ENCODE measurements at places on chromosomes 2 and 18. TPM values are rescaled to one million over a fixed set of nuclear protein-coding genes. Genes with fewer than 3 reads are reported as not detected.

DNA sequence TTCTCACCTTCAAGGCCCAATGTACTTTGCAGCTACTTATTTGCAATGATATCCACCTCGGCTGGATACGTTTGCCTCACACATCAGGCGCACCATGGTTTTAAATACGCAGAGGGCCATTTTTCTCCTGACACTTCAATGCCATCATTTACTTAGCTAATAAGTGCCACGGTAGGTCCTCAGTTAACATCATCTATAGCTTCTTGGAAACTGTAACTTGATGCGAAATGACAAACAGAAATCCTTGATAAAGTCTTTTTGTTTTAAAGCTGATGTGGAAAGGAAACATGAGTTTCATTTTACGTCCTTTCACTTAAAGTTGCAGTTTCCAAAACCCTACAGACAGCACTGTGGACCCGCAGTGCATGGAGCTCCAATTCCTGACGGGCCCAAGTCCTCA lies 37.1 kb downstream of the ZNF516 start:
- H3K27me3 ChIP-seq, result no peaks in the 10 kb centered on the region
- DNase-seq, result peak; percentile 0
- no peaks in the 10 kb centered on the region for H3K36me3 ChIP-seq
- no peak overlapping the region for H3K4me3 ChIP-seq
- H3K4me1 ChIP-seq, result peaks cover 42% of the 10 kb centered on the region

DNA sequence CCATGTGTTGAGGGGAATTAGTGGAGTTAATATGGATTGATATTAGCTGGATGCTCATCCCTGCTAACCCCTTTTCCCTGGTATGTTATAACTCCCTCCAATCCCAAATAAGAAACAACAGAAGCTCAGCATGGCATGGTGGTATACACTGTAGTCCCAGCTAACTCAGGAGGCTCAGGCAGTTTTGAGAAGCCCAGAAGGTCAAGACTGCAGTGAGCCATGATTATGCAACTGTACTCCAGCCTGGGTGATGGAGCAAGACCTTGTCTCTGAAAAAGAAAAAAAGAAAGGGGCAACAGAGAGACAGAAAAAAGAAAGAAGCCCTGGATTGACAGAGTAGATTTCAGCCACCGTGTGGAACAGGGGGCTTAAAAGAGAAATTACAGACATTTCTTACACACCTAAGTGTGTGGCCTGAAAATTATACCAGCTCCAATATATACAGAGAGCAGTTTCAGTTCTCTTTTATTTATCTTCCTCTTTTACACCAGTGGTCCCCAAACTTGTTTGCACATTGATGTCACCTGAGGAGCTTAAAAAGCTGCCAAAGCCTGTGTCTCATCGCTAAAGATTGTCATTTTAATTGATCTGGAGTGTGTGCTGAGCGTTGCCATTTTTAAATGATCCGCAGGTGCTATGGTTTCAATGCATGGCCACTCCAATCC lies 203.6 kb downstream of the UBE2E3 start:
- DNase-seq, result no peak
- H3K27me3 ChIP-seq, result no peaks in the 10 kb centered on the region
- H3K36me3 ChIP-seq, result no peaks in the 10 kb centered on the region
- peak overlapping the region; percentile 26 for H3K27ac ChIP-seq
- no peak overlapping the region for H3K4me3 ChIP-seq

DNA sequence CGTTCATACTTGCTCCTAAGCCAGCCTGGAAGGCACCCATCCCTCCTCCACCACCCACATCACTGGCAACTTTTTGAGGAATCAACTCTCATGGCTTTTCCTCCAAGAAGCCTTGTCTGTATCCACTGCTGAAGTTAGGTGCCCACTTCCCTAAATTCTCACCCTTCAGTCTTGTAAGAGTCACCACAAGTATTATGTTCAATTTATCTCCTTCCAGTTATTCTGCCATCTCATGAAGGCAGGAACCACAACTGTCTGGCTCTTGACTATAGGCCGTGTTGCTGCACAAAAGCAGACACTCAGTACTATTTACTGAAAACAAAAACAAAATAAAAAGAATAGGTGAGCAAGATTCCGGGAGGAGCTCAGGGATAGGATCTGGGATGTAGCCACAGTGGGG lies 234.8 kb downstream of the CYRIA start:
- no peaks in the 10 kb centered on the region for H3K36me3 ChIP-seq
- no peak overlapping the region for H3K4me3 ChIP-seq

The SERPINB12 gene
- total RNA-seq, result not detected

The APOB gene
- 1.2 TPM for total RNA-seq

DNA sequence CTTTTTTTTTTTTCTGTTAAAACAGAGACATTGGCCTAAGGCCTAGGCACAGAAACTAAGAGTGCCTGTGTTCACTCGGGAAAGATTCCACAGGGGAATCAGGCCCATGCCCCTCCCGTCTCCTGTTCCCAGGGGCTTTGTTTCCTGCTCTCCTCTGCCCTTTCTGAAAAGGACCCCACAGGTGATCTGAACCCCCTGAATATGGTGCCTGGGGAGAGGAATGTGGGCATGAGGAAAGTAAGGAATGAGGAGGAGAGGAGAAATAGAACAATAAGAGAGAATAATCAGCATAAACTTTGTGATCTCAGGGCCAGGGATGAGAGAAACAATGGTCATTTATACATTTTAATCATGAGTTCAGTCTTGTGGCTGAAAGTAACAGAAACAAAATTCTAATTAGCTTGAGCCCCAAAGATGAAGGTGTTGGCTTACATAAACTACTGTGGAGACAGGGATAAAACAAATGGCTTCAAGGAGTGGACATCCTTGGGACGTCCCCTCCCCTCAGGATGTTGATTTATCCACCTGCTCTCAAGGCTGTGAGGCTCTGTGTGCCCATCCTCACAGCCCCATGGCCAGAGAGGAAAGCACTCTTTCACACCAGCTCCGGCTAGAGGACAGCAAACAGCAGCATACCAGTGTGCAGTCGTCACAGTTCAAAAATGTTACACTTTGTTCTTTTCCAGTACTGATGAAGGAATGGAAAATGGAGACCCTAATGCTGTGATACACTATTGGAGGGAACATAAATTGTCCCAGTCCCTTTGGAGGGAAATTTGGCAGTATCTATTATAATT lies 46.4 kb upstream of the MRPL33 start:
- H3K4me1 ChIP-seq, result peaks cover 19% of the 10 kb centered on the region
- no peaks in the 10 kb centered on the region for H3K36me3 ChIP-seq
- no peak overlapping the region for H3K4me3 ChIP-seq
- H3K27ac ChIP-seq, result peak overlapping the region; percentile 46
- DNase-seq, result no peak

GRCh38 chr18:28786926-28787325 lies 610.0 kb upstream of the CDH2 start:
- no peak overlapping the region for H3K4me3 ChIP-seq
- H3K4me1 ChIP-seq, result no peaks in the 10 kb centered on the region

DNA sequence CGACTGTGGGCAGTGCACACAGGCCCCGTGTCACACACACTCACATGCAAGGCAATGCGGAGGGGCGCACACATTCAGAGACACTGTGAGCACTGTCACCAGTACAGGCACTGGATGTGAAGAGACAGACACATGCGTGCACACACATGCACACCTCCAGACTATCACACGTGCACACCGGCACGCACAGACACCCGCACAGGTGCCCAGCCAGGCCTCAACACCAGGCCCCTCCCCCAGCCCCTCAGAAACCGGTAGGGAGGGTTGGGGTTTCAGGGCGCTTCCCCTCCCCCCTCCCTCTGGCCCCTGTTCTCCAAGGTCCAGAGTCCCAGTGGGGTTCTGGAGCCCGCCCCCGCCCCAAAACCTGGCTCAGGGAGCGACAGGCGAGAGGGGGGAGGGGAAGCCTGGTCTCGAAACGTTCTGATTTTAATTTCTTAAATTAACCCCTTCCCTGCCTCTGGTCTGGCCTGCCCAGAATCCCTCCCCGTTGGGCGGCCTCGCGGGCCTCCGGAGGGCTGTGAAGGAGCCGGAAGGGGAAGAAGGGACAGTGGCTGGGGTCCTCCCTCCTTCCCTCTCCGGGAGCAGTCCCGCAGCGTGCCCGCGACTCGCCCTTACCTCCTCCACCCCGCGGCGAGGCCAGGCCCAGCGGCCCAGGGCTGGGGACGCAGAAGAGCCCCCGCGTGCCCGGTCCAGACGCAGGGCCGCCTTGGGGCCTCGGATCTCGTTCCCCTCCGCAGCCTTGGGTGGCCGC lies 558 bp downstream of the FBXO41 start:
- DNase-seq, result no peak
- H3K4me1 ChIP-seq, result peaks cover 29% of the 10 kb centered on the region
- H3K36me3 ChIP-seq, result no peaks in the 10 kb centered on the region
- H3K4me3 ChIP-seq, result peak overlapping the region; percentile 65
- H3K27ac ChIP-seq, result no peak overlapping the region

- no peak overlapping the region for H3K4me3 ChIP-seq
- DNase-seq, result no peak
- H3K27ac ChIP-seq, result no peak overlapping the region
- H3K27me3 ChIP-seq, result no peaks in the 10 kb centered on the region
- no peaks in the 10 kb centered on the region for H3K4me1 ChIP-seq
Observed at GRCh38 chr18:10247021-10247741, 207.3 kb upstream of the APCDD1 start.

DNA sequence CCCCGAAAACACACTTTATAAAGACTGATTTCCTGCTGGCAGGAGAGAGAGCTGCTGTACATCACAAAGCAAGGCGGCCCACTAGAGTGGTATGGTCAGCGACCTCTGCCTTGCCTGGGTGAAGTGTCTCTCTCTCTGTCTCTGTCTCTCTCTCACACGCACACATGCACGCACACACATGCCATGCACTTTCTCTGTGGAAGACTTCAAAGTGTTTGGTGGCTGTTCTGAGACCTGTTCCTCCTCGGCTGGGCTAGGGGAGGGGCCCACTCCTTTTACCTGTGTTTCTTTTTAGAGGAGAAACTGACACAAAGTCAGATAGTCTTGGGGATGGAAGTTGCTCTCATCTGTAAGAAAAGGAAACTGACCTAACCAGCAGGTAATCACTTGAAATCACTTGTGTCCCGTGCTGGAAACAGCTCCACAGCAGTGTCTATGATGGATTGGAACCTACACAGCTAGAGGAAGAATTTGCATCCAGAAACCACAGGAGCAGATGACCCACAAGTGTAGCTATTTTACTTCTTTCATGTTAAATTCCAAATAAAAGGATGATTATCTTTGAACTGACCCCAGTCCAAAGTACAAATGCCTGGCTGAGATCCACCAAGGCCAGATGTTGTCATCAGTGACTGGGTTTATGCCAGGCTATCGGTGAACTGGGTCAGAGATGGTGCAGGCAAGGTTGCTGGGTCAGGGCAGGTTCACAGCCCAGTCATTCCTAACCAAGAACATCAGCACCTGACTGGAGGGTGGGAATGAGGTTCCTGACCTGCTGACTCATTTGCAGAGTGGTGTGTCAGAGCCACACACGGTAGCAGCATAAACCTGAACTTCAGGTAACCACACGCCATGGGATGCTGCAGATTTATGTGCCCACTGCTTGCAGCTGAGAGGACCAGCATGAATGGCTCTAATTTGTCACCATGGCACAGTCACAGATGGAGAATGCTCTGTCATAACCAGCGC lies 63.0 kb downstream of the NPAS2 start:
- H3K4me1 ChIP-seq, result no peaks in the 10 kb centered on the region
- H3K27me3 ChIP-seq, result no peaks in the 10 kb centered on the region
- H3K27ac ChIP-seq, result no peak overlapping the region
- no peaks in the 10 kb centered on the region for H3K36me3 ChIP-seq

- no peak within 1 kb of the TSS for H3K27ac ChIP-seq
- no peaks in the 10 kb centered on the region for H3K36me3 ChIP-seq
- no peaks in the 10 kb centered on the region for H3K27me3 ChIP-seq
- H3K4me1 ChIP-seq, result peaks cover 45% of the 10 kb centered on the region
- DNase-seq, result no peak
- no peak within 1 kb of the TSS for H3K4me3 ChIP-seq
Observed at GRCh38 chr2:127418300-127419111, at the start of gene PROC. Gene PROC (plus strand): TSS chr2:127418427. CDS start chr2:127419943, 1,516 bp downstream.

The MC2R gene
- not detected for total RNA-seq

The PRKCE gene
- total RNA-seq, result 43.6 TPM

- H3K27ac ChIP-seq, result peak overlapping the region; percentile 80
- H3K27me3 ChIP-seq, result no peaks in the 10 kb centered on the region
- H3K4me1 ChIP-seq, result peaks cover 66% of the 10 kb centered on the region
Observed at GRCh38 chr2:240579771-240580614, 6.5 kb upstream of the CAPN10 start.

DNA sequence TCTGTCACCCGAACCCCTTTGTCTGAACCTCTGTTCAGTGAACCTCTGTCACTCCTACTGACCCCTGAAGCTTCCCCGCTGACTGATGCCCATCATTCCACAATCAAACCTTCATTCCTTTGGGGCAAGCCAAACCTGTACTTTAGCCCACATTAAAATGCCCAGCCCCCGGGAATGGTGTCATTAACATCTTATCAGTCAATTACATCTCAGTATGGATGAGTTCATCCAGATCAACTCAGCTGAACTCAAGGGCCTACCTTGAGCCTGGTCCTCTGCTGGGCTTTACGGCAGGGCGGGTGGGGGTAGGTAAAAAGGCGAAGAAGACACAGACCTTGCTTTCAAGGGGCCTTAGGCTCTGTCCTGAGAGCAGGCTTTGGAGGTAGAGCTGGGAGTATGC lies 154.4 kb upstream of the SMAD2 start:
- H3K4me1 ChIP-seq, result no peaks in the 10 kb centered on the region
- H3K36me3 ChIP-seq, result no peaks in the 10 kb centered on the region
- H3K27me3 ChIP-seq, result no peaks in the 10 kb centered on the region
- no peak overlapping the region for H3K4me3 ChIP-seq

DNA sequence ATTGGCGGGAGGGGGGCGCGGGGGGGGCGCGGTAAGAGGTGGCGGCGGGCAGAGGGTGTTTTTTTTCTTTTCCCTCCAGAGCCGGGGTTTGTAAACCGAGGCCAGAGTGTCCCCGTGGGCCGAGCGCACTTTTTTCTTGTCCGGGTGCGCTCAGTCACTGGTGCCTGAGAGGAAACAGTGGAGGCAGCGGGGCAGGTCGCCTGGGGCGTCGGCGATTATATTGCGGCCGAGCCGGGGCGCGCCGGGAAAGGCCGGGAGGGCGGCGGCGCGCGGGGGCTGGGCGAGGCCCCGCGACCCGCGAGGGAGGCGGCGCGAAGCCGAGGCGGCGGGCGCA lies 275 bp downstream of the HOXD8 start:
- H3K27ac ChIP-seq, result peak overlapping the region; percentile 87
- H3K4me1 ChIP-seq, result peaks cover 76% of the 10 kb centered on the region
- no peaks in the 10 kb centered on the region for H3K36me3 ChIP-seq
- peak; percentile 77 for DNase-seq
- H3K4me3 ChIP-seq, result peak overlapping the region; percentile 24

The TTC39C gene
- total RNA-seq, result 32.8 TPM

The SERPINB7 gene
- not detected for total RNA-seq

DNA sequence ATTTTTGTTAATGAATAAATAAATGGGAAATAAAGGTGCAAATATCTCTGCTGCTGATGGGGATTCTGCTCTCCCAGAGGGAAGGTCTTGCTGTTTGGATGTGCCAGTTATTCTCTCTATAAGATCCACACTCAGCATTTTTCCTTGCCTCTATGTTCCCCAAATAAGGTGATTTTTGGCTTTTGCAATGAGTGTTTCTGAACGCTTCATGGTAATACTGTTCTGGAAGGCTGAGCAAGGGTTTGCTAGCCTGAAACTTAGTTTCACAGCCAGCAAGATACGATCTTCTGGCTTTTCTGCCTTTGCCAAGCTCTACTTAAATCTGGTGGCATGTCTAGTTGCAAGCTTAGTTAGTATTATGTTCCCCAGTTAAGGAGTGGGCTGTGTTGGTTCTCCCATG lies 114.6 kb downstream of the LPIN1 start:
- no peak overlapping the region for H3K27ac ChIP-seq
- DNase-seq, result no peak
- no peak overlapping the region for H3K4me3 ChIP-seq
- no peaks in the 10 kb centered on the region for H3K36me3 ChIP-seq
- peaks cover 43% of the 10 kb centered on the region for H3K4me1 ChIP-seq

All from spleen (tissue), 13 donors.